Left lung (tissue), 14 donors: ENCODE measurements at places on chromosomes 7 and 10.

DNA sequence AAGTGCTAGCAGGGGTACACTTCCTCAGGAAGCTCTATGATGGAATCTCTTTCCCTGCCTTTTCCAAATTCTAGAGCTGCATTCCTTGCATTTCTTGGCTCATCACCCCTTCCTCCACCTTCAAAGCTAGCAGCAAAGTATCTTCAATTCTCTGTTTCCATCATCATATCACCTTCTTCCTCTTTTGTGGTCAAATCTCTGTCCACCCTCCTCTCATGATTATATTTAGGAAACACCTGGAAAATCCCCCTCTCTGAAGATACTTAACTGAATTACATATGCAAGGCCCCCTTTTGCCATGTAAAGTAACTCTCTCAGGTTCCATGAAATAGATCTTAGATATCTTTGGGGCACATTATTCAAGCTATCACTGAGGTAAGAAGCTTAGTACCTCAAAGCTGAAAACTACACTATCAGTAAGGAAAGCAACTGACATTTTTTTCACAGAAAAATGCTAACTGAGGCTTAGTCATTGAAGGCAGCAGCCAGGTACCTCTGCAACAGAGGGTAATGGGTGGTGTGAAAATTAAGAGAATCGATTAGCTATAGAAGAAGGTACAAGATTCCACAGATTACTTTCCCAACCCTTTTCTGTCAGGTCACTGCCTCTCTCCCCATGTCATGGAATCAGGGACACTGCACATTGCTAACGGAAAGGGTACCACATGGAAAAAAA is 197.3 kb downstream of the MACC1 start:
- no peak for DNase-seq

DNA sequence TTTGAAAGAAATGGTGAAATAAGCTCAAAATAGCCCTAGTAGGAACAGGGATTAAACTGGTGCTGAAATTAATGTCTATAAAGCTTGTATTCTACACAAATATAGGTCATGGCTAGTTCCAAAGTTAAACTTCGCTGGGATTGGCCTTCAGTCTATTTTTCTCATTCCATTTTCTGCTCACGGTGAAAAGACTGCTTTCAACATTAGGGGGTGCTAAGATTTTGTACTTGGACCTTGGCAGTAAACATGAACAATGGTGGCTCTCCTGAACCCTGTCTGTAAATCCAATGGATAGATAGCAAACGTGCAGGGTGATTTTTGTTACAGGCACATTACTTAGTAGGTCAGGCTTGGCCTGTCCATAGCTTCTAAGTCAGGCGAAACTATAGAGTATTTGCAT is 36.0 kb upstream of the RSU1 start:
- no peak for DNase-seq

- peak; percentile 49 for DNase-seq
Observed at GRCh38 chr10:21399392-21400035, 126.0 kb downstream of the SKIDA1 start.

- DNase-seq, result no peak
Observed at GRCh38 chr10:88006261-88006660, 142.8 kb downstream of the PTEN start.

DNA sequence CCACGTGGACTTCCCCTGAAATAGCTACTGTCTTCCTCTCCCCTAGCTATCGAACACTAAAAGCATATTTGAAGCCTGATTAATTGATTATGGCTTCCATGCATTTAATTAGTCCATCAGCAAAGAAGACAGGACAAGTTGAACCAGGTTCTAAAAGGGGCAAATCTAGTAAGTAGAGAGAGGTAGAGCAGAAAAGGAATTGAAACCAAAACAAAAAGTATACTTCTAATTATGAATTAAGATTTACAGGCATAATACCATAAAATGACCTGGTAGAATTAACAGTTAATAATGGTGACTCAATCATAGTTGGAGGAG is 393 bp upstream of the DNAJC1 start:
- no peak for DNase-seq

DNA sequence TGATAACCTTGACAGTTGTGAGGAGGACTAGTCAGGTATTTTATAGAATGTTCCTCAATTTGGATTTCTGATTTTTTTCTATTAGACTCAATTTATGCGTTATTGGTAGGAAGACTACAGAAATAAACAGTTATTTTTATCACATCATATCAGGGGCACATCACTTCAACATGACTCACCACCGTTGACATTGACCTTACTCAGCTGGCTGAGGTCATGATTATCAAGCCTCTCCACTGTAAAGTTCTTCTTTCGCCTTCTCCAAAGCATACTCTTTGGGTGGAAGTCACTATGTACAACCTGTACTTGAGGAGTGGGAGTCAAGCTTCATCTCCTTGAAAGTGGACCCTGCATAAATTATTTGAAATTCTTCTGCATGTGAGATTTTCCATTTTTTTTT is 194.3 kb upstream of the IGFBP3 start:
- no peak for DNase-seq

- DNase-seq, result peak; percentile 84
Observed at GRCh38 chr10:34638406-34639054, 176.6 kb downstream of the PARD3 start.

DNA sequence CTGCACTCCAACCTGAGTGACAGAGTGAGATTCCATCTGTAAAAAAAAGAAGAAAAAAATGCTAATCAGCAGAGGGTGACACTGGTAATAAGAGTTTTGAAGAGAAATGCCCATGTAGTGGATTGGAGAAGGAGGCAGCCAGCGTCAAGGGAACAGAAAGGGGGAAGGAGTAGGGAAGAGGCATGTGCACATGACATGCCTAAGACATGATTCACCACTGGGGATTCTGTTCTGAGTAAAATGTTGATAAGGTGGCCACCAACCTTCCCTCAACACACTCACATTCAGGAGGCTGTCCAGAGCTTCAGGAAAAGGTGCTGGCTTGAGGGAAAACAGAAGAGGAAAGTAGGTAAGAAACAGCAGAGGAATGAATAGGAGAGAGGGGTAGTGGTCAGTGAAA is 39.9 kb downstream of the AKR1D1 start:
- DNase-seq, result no peak

DNA sequence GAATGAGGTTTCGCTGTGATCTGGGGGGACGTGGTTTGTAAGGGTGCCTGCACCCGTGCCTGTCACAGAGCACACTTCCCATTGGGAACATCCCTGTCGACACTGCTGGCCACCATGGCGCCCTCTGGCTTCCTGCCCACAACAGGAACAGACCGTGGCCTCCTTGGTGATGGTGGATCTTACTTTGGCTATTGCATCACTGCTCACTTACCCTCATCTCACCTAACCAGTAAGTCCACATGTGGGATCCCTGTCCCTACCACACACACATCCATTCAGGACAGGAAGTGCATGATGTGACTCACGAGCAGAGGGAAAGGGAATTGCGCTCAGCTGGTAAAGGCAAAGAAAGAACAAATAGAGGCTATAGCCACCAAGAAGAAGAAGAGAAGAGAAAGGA is 26.2 kb upstream of the SEC61G start:
- no peak for DNase-seq

- DNase-seq, result no peak
Observed at GRCh38 chr7:74403521-74404387, 50.0 kb upstream of the GTF2IRD1 start.

GRCh38 chr10:6918305-6918704 is 338.2 kb upstream of the PRKCQ start:
- no peak for DNase-seq

GRCh38 chr7:155660758-155661093 is 16.3 kb downstream of the RBM33 start:
- no peak for DNase-seq

DNA sequence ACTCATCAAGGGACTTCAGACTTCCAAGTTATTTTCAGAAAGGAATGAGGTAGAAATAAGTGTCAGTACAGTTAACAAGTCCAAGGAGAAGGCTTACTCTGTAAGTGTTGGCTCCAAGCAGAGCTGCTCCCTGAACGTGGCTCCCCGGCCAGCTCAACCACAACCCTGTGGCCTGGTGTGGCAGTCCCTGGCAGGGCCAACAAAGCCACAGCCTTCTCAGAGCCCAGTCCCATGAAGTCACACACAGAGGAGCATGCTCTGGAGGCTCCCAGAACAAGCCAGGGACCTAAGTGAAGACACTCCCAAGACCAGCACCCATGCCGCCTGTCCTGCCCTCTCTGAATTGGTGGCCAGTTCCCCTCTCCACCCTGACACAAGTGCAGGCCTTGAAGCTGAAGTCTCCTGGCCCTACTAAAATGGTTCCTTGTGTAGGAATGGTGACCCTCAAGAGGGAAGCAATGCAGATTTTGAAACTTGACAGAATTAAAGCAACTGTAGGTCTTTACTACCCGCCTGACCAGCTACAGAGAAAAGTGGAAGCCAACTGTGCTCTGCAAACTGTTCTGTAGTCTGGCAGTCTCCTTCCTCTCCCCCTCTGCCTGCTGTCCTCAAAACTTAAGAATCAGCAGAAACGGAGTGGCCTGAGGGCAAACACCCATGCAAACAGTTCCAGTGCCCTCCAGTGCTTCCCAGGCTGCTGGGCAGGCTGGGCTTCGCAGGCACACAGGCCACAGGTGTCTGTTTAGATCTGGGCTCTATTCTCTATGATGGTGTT is 51.1 kb downstream of the NOD1 start:
- peak; percentile 69 for DNase-seq

DNA sequence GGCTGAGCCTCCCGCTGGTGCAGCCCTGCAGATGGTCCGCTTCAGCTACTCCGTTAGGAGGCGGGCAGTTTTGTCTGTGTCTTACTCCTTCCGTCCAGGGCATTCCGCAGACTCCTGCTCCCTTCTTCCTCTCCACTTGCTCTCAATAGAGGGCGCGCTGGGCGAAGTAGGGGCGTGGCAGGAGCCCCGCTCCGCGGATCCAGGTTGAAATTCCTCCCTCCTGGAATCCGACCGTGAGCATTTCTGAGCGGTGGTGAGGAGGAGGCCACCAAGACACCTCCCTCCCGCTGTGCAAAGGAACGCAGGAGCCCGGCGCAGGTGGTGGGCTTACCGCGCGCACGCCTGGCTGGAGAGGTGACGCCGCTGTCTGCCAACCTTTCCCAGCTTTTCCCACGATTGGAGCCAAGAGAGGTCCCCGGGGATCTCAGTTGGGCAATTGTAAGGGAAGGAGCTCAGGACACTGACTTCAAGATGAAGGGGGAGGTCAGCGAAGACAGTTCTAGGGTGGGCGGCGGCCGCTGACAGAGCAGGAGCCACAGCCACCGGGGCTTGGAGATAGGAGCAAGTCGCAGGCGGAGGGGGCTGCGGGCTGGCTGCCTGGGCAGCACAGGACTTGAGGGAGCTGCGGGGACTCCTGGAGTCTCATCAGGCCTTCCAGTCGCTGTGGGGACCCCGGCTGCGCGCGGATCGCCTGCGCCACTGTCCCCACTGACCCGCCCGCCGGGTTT is 1011.3 kb downstream of the XPNPEP1 start:
- peak; percentile 46 for DNase-seq

- DNase-seq, result no peak
Observed at GRCh38 chr7:1124816-1125602, 35.0 kb downstream of the ZFAND2A start.

- DNase-seq, result no peak
Observed at GRCh38 chr10:49518566-49518965, 20.4 kb downstream of the ERCC6 start.

GRCh38 chr10:32384171-32384570 is 37.2 kb upstream of the EPC1 start:
- no peak for DNase-seq

- peak; percentile 94 for DNase-seq
Observed at GRCh38 chr10:126041804-126042231, 145.5 kb downstream of the FANK1 start.

DNA sequence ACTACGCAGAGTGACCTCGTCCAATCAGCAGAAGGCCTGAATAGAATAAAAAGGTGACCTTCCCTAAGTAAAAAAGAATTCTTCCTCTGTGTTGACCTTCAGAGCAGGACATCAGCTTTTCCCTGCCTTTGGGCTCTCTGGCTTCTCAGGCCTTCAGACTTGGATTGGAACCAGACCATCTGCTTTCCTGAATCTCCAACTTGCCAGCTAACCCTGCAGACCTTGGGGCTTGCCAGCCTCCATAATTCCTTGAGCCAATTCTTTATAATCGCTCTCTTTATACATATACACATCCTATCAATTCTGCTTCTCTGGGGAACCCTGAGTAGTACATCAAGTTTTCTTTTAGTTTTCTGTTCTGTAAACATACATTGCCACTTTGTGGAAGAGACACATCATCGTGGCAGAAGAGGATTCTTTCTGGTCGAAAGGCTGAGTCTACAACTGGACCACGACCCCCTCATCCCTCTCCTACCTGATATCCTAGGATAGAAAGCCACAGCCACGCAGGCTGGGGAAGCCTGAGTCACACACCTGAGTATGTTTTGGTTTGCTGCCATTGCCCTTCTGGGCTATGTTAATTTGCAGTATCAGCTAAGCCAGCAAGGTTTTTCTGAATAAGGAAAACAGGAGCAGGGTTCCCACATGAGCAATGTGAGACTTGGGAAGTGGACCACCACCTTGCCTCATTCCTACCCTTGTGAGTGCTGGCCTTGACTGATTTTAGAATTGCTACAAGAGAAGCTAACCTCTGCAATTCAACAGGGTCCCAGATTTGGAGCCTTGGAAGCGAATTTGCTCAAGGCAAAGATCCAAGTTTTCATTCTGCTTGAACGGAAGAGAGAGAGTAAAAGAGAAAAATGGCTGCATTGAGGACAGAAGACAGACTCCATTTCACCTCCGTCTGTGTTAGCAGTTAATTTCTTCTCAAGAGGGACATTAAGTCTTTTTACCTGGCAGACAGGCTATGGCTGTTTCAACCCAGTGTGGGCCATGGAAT is 445.2 kb upstream of the FZD8 start:
- no peak for DNase-seq

DNA sequence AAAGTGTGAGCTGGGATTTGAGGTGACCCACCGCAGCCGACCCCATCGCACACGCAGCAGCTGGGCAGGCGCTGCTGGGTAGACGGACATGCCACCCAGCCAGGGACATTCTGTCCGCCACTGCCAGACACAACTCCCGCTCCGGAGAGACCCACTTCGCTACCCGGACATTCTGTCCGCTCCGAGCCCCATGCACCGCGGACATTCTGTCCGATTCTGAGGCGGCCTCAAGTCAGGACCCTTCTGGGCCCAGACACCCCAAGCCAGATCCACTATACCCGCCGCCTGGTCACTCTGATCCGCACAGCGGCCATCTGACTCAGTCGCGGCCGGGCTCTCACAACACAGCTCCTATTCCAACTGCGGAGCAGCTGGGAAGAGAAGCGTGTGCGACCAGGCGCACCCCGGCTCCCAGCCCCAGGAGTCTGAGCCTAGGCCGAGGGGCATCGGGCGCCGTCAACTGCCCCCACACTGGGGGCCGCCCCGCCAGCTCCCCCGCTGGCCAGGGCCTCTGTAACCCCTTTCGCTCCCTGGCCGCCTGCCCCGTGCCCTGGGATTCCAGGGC is 763 bp downstream of the PITX3 start:
- no peak for DNase-seq

GRCh38 chr7:26858241-26858715 is 6.1 kb downstream of the SKAP2 start:
- no peak for DNase-seq

GRCh38 chr7:519484-520390 is at the start of gene PDGFA:
PDGFA (minus strand) TSS chr7:519846; CDS start chr7:519001, 845 bp downstream.
- no peak for DNase-seq

DNA sequence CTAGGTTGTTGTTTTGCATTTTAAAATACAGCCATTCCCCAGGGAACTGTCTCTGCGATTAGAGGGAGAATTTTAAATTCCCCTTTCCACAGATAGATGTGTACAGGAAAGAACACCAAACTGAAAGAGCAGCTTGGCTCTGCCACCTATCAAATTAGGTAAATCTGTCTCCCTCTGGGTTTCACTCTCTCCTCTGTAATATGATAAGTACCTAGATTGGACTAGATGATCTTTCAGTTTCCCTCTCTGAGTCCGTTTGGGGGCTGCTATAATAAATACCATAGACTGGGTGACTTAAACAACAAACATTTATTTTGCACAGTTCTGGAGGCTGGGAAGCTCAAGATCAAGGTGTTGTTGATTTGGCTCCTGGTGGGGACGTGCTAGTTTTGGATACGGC is 186.0 kb downstream of the KIF20B start:
- no peak for DNase-seq
